Hematopoietic multipotent progenitor cell treated with erythropoietin and hydrocortisone succinate and interleukin-3 and kit ligand, for 4 days (in vitro differentiated cells): ENCODE measurements at places on chromosomes 7 and 10.
A peak's percentile ranks its signal among the peaks of the same experiment; 100 is the strongest.

DNA sequence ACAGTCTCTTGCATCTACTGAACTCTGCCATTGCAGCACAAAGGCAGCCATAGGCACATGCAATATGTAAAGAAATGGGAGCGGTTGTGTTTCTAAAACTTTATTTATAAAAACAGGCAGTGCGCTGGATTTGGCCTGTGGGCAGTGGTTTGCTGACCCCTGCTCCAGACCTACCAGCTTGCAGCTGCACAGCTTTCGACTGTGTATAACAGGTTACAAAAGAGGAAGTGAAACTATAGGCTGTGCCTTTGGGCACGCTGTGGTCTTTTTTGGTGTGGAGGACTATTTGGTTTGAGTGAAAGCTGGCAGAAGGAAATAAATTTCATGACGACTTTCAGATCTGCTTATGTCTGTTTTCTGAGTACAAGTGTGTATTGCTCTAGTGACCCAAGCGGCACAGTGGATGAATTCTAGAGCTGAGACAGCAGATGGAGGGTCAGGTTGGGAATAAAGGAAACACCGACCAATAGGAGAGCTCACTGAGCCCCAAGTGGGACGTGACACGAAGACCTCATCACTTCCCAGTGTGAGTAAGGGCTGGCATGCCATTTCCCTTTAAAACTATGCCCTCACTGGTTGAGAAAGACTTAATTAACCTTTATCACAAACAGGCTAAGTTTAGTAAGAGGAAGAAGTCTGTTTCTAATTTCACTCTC, 152.7 kb downstream of the ANK3 start:
- DNase-seq: peak; percentile 86

DNA sequence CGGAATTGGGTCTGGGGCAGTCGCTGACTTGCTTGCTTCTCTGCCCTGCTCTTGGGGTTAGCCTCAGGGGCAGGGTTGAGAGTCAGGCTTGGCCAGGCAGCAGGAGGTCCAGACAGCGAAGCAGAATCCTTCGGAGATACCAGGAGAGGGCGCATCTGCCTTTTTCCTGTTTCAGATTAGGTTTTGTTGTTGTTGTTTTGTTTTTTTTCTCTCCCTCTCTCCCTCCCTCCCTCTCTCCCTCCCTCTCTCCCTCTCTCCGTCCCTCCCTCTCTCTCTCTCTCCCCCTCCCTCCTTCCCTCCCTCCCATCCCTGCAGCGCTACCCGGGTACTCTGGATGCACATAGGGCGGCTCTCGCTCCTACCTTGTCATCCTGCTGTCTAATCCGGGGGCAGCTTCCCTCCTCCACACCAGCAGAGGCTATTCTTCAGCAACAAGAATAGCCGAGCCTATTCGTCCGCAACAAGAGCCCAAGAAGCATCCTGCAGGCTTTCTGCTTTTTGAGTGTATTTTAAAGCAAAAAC, 758 bp upstream of the OPTN start:
- DNase-seq: peak; percentile 80

DNA sequence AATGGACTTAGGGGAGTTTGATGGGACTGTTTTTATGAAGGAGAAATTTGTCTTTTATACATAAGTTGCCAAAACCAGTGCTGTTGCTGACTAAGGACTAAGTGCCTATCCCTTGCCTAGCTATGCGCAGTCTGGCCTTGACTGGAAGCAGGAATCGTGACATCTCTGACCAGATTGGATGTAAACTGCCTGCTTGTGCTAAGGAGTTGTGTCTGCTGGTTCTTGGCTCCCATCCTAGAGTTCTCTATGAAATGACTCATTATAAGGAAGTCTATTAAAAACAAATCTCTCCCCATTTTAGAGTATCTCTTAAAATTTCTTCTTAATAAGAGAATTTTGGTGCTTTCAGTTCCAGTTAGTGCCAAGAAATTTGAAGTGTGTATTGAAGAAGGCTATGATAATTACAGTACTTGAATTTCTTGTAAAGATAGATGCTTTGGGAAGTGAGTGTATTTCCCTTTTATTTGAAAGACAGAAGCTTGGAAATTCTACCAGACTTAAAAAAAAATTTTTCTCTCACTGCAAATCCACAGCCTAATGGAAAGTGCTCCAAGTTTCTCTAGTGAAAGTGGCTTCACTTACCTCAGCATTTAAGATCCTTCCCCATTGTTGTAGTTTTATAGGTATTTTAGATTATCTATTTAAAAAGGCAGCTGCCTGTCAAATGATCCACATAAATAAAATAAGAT, 77.6 kb downstream of the BICC1 start:
- DNase-seq: peak; percentile 5

DNA sequence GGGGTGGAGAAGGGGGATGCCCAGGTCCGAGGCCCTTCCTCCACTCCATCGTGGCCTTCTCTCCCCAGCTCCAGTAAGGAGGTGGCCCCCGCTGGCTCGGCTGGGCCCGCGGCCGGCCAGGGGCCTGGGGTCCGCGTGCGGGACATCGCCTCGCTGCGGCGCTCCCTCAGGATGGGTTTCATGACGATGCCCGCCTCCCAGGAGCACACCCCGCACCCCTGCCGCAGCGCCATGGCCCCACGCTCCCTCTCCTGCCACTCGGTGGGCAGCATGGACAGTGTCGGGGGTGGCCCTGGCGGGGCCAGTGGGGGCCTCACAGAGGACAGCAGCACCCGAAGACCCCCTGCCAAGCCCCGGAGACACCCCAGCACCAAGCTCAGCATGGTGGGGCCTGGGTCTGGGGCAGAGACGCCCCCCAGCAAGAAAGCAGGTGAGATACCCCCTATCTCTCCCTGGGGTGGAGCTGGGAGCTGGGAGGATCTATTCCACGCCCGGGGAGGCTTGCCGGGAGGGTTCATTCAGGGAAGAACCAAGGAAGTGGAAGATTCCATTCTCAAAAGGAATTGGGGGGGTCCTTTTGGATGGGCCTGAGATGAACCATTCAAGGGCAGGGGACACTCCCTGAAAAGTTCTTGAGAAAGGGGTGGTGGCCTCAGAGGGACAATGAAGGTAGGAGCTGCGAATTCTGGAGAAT, 3.2 kb downstream of the NYAP1 start:
- no peak for DNase-seq

DNA sequence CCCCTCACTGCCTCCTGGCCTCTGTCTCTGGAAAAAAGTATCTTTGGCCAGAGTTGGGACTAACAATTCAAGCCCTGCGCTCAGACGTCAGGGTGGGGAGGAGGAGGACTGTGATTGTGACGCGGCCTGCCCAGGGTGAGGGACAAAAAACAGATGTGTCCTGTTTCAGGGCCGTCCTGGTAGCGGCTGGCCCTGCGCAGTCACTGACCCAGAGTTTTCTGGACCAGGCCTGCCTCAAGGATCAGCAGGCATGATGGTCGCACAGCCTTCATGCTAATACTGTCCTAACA, 110.1 kb downstream of the CYTH3 start:
- DNase-seq: no peak
